ENCODE measurements at places on chromosomes 12 and 14.

DNA sequence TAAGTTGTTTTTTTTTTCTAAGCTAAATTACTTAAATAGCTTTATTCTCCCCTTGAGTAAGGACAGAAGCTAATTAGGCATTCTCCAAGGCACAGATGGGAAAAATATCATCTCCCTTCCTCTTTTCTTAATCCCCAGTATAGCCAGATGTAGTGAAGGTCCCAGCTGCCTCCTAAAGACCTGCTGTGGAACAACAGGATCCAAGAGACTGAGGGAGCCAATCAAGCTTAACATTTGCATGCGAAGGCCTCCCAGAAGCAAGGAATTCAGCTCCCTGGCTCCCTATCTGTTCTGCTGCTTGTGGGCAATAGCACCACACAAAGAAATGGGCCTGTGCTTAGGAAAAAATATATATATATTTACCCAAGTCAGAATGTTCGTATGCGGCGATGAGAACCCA is 255.2 kb downstream of the SYT1 start:
- DNase-seq = no peak

GRCh38 chr12:121812320-121812871 is 8.6 kb downstream of the SETD1B start:
- no peak for DNase-seq

DNA sequence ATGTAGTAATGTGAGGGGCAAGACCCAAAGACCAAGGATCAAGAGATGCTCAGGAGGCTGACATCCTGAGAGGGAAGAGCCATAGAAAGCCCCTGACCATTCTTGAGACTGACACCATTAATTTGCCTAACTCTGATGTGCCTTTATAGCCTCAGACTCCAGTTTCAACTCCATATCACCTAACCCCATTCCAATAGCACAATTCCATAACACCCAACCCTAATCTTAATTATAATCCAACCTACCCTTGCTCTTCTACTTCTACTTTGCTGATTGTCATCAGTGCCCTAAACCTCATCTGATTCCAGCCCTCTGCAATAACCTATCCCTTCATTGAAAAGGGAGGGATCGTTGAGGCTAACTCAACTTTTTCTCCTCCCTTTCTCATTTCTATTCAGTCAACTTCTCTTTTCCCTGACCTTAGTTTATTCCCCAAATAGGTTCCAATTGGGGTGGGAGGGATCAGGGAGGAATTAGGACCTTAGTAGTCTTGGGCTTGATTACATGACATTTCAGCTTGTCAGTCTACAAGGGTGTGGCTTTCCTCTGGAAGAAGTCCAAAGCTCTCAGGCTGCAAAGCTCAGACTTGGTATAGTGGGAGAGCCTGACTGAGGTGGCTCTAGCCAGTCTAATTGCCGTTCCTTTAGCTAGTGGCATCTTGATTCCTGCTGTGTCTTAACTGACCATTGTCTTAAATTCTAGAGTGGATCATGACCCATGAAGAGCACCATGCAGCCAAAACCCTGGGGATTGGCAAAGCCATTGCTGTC is 3.1 kb downstream of the PFKM start:
- DNase-seq = no peak

GRCh38 chr14:103897075-103897947 is 30.9 kb upstream of the TDRD9 start:
- DNase-seq = no peak

GRCh38 chr12:96308881-96309280 is 91.4 kb downstream of the CDK17 start:
- no peak for DNase-seq

GRCh38 chr12:1122786-1123185 is 131.8 kb downstream of the ERC1 start:
- peak; percentile 1 for DNase-seq

- no peak for DNase-seq
Observed at GRCh38 chr12:25069224-25069623, 120.3 kb upstream of the BCAT1 start.

- DNase-seq = no peak
Observed at GRCh38 chr12:30813525-30814294, 59.0 kb upstream of the CAPRIN2 start.

- no peak for DNase-seq
Observed at GRCh38 chr14:97024300-97024699, 227.1 kb downstream of the VRK1 start.

- no peak for DNase-seq
Observed at GRCh38 chr14:23055621-23056144, 1.6 kb downstream of the CDH24 start.

DNA sequence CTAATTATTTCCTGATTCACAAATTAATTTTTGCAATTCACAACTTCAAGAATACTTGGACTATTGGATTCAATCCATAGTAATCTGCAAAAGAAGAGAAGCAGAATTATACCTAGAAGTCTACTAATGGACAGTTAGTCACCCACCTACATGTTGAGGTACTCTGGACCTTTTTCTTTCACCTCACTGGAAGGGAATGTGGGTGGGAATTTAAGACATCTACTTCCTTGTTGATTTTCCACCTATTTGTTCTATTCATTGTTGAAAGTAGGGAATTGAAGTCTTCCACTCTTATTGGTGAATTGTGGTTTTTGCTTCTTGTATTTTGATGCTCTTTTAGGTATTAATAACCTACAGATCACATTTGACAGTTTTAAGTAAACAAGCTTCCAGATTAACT is 11.0 kb downstream of the RESF1 start:
- no peak for DNase-seq

DNA sequence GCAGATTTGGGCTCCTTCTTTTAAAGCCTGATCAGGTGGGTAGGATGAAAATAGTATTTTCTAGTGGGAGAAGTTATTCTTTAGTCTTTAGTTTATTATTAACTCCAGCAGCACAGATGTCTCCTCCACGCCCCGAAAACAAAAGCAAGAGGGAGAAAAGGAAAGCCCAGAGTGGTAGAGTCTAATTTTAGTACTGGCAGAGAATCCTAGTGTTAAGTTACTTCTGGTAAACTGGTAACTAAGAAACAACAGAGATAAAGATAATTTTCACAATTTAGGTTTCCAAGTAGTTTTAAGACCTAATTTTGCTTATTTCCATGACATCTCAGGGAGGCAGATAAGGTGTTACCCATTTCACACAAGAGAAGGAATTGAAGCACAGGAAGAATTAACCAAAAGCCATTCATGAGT is 16.3 kb downstream of the ATP5MC2 start:
- DNase-seq = no peak

- DNase-seq = no peak
Observed at GRCh38 chr12:65741656-65742017, 82.6 kb upstream of the HMGA2 start.

DNA sequence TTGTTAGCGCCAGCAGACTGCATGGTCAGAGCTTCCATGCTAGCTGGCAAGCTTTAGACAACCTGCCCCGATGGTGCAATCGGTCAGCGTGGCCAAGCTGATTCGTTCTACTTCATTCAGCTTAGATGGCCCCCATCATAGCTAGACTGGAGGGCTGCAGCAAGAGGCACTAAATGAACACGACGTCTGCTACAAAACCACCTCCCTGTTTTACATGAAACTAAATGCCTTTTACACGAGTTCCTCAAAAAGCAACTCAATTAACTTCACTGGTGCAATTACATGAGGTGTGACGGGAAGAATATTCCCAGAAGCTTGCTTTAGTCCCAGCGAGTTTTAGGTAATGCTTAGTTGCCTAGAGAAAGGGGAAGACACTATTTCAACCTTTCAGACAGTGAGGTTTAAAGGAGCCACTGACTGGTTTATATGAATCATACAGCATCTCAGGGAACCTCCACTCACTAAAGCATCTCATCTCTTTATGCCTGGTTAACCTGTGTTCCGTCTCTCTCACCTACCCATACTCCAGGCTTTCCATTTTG is 8.4 kb downstream of the NIN start:
- DNase-seq = no peak
